Skeletal muscle cell (primary cell): ENCODE measurements at places on chromosomes 1 and 21.

DNA sequence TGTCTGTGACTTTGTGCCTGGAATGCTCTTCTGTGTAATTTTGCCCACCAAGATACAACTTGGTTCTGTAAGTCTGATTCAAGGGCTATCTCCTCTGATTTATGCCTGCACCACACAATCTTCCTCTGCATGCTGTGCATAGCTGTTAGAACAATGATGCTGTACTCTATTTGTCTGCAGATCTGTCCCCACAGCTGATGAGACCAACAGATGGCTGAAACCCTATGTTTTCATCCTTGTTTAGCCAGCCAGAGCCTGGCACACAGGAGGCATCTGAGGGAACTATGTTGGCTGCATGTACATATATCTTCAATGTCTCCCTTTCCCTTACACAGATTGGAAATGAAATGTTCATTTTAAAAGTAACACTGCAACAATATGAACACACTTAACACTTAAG lies 58.0 kb upstream of the ABCA4 start:
- no peak for DNase-seq

DNA sequence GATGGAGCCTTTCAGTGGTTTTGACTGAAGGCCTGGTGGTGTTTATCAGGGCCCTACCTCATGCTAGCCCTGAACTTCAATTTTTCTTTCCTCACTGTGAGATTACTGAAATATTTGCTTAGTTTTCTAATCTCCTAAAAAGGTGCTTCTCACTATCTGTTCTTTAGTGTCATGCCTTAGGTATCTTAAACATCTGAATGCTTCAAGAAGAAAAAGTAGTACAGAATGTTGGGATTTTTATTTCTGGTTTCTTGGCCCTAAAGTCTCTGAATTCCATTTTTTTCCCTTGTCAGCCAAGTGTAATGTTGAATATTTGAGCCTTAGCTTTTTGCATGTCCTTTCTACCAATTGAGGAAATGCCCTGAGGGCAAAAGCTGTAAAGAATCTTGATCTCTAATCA lies 47.9 kb upstream of the PRKACB start:
- DNase-seq, result no peak

DNA sequence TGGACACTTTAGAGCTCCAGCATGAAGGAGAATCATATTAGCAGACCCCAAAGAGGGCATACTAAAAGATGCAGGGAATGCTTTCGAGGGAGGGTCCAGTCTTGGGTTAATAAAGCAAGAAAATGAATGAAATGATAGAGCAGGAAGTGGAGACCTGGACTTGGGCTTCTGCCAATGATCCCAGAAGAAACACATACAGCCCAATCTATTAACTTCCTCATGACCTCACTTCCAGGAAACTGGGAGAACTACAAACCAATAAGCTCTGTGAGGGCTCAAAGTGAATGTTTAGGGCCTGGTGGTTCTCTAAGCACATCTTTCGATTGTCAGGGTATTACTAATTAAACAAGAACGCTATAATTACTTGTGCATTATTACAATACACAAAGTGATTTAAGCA lies 53.6 kb upstream of the SSX2IP start:
- no peak for DNase-seq

GRCh38 chr1:150061632-150062101 lies 5.9 kb upstream of the VPS45 start:
- DNase-seq, result peak; percentile 56

- no peak for DNase-seq
Measured at GRCh38 chr1:66295803-66296202, 238.2 kb upstream of the SGIP1 start.

GRCh38 chr21:34019402-34019801 lies 54.0 kb upstream of the MRPS6 start:
- no peak for DNase-seq

GRCh38 chr1:198047913-198048312 lies 108.9 kb upstream of the NEK7 start:
- no peak for DNase-seq

DNA sequence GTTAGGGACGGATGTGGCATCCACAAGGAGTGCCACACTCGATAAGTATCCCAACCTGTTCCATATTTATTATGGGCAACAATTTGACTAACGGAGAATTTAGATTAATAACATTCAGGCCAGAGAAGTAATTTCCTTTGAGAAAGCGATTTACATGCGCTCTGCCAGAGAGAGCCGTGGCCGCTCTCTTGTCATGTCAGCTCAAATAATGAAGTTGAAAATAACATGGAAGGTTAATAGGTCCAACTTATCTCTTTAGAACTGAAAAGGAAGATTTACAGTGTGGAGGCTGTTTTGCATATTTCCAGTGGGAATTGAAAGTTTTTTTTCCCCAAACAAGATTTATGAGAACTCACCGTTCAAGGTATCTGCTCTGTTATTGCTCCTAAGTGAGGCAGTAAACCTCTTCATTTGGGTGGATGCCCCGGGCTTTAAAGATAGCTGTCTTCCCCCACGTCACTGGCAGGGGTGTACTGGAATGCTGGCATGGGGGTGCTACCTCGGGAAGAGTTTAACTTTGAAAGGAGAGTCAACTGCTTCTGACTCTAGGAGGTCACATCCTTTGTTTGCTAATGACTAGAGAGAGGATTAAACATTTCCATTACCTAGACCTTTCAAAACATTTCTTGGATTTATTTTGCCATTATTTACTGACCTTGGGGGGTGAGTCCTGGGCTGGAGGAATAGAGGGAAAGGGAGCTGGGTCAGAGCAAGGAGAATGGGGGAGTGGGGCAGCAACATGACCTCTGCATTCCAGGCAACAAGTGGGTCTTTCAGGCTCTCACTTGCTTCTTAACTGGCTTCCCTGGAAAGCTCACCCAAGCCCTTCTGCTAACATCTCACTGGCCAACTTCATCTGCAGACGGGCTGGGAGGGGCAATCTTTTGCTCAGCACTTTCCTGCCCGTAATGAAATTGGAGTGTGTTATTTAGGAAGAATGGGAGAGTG lies 204.2 kb downstream of the CAMTA1 start:
- no peak for DNase-seq

DNA sequence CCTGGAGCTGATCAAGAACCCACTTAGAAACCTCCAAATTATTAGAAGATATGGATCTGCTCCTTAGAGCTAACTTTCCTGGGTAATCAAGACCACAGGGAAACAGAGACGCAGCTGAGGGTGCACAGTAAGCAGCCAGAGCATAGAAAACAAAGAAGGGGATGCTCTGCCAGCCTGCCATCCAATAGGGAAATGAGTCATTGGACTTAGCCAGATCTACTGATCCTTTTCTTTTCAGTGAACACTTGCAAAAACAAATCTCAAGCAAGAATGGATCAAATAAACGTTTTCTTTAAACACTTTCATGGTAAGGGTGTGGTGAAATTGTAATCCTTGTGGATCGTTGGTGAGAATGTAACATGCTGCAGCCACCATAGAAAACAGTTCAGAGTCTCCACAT lies 474.0 kb downstream of the LTN1 start:
- DNase-seq, result no peak

DNA sequence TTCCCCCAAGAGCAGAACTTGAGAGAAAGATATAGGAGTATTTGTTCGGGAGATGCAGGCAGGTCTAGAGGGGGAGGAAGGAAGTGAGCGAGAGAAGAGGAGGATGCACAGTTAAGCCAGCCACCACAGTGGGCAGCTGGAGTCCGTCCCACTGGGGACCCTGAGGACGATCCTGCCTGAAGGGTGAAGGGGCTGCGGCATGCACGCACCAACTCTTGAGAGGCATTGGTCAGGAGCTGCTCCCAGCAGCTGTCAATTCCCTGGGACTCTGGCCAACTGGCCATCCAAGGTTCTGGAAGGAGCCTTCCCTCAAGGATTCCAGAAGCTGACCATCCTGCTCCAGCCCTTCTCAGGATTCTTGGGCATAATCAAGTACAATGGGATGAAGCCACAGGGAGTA lies 246.9 kb downstream of the MATN1 start:
- no peak for DNase-seq
